ENCODE measurements at places on chromosomes 11 and 22.

DNA sequence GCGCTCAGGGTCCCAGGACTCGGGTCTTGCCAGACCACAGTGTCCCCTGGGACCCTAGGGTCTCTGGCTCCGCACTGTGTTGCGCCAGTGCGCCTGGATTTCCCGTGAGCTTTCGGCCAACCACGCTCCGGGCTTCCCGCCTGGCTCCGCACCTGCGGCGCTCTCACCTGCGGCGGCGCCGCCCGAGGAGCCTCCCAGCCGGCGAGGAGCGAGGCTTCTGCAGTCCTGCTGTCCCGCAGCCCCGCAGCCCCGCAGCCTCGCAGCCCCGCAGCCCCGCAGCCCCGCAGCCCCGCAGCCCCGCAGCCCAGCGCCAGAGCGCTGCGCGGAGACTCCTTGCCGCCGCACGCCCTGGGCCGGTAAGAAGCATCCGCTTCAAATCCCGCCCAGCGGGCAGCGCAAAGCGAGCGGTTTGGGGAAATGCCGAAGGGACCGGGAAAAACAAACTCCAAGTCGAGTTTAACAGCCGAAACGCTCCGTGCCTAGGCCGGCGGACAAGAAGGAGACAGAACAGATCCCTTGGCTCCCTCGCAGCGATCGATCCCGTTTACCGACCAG lies 939 bp downstream of the ALX4 start:
- H3K27ac ChIP-seq, result no peak overlapping the region
- peak overlapping the region; percentile 0 for H3K4me3 ChIP-seq
- peaks cover 8% of the 10 kb centered on the region for H3K4me1 ChIP-seq
- no peak for DNase-seq
- no peaks in the 10 kb centered on the region for H3K36me3 ChIP-seq

DNA sequence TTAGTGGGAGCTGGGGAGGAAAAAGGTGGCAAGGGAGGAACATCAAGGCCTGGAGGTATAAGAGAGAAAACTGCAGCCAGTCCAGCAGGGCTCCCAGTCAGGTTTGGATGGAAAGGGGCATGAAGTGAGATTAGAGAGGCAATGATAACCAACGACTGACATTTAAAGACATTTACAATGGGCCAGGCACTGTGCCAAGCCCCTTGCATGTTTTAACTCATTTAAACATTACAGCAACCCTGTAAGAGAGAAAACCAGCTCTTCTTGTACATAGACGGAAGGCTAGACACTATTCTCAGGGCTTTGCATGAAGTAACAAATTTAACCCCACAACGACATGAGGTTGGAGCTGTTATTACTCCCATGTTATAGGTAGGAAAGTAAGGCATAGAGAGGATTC lies 32.1 kb upstream of the PAK1 start:
- H3K27ac ChIP-seq, result no peak overlapping the region
- no peak overlapping the region for H3K4me3 ChIP-seq
- H3K4me1 ChIP-seq, result peaks cover 21% of the 10 kb centered on the region
- peak; percentile 37 for DNase-seq

GRCh38 chr22:19879643-19879991 lies 24.9 kb upstream of the GNB1L start:
- H3K27ac ChIP-seq, result no peak overlapping the region
- no peaks in the 10 kb centered on the region for H3K36me3 ChIP-seq
- no peak overlapping the region for H3K4me3 ChIP-seq
- peaks cover 41% of the 10 kb centered on the region for H3K4me1 ChIP-seq
- peak; percentile 30 for DNase-seq
- H3K27me3 ChIP-seq, result no peaks in the 10 kb centered on the region

- H3K27me3 ChIP-seq, result no peaks in the 10 kb centered on the region
- no peak overlapping the region for H3K27ac ChIP-seq
- peak; percentile 87 for DNase-seq
- no peak overlapping the region for H3K4me3 ChIP-seq
Observed at GRCh38 chr11:74683279-74683871, 47.9 kb downstream of the CHRDL2 start.

DNA sequence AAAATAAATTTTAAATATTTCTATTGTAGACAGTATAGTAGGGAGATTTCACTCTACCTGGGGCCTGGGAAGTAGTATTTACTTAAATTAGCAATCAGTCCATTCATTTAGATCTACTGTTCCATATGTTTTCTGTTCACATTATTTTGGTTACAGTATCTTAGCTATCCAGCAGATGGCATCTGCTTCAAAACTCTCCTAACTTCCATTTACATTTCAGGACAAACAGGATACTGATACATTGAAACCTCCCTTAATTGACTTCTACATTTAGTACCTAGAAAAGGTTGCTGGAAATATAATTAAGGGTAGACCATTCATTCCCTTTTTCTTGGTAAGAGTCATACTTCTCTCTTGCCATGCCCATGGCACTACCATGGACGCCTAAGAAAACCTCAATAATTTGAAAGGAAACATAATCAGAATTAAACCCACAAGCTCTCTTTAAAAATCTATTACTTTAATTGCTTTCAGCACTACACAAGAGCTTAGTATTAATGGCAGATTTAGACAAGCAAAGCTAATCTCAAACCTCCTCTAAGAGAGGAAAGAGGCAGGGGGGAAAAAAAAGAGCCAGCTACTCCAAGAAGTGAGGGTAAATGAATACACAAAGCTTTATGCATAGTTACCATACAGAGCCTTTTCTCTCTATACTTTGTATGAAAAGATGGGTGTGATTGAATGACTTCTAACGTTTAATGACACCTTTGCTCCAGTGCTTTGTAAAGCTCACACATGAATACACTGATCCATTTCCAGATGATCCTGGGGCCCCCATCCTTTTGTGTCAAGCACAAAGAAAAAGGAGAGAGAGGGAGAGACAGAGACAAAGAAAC lies 131.2 kb upstream of the MTMR2 start:
- H3K27me3 ChIP-seq, result no peaks in the 10 kb centered on the region
- peaks cover 5% of the 10 kb centered on the region for H3K36me3 ChIP-seq
- H3K4me3 ChIP-seq, result no peak overlapping the region
- DNase-seq, result peak; percentile 38

GRCh38 chr22:43343262-43343669 lies at the start of gene SCUBE1:
SCUBE1 (minus strand) TSS chr22:43343372; CDS start chr22:43343261, 111 bp downstream.
- no peaks in the 10 kb centered on the region for H3K36me3 ChIP-seq
- no peaks in the 10 kb centered on the region for H3K27me3 ChIP-seq
- peaks cover 6% of the 10 kb centered on the region for H3K4me1 ChIP-seq
- no peak within 1 kb of the TSS for H3K4me3 ChIP-seq
- no peak within 1 kb of the TSS for H3K27ac ChIP-seq

- no peak overlapping the region for H3K27ac ChIP-seq
- H3K4me3 ChIP-seq, result no peak overlapping the region
- no peak for DNase-seq
- no peaks in the 10 kb centered on the region for H3K27me3 ChIP-seq
- no peaks in the 10 kb centered on the region for H3K4me1 ChIP-seq
- H3K36me3 ChIP-seq, result no peaks in the 10 kb centered on the region
Observed at GRCh38 chr22:46589141-46589748, 30.9 kb upstream of the GRAMD4 start.

- no peak overlapping the region for H3K27ac ChIP-seq
- H3K4me1 ChIP-seq, result no peaks in the 10 kb centered on the region
- H3K4me3 ChIP-seq, result no peak overlapping the region
- peak; percentile 44 for DNase-seq
- no peaks in the 10 kb centered on the region for H3K36me3 ChIP-seq
Observed at GRCh38 chr22:50553310-50553709, 7.6 kb downstream of the KLHDC7B start.

DNA sequence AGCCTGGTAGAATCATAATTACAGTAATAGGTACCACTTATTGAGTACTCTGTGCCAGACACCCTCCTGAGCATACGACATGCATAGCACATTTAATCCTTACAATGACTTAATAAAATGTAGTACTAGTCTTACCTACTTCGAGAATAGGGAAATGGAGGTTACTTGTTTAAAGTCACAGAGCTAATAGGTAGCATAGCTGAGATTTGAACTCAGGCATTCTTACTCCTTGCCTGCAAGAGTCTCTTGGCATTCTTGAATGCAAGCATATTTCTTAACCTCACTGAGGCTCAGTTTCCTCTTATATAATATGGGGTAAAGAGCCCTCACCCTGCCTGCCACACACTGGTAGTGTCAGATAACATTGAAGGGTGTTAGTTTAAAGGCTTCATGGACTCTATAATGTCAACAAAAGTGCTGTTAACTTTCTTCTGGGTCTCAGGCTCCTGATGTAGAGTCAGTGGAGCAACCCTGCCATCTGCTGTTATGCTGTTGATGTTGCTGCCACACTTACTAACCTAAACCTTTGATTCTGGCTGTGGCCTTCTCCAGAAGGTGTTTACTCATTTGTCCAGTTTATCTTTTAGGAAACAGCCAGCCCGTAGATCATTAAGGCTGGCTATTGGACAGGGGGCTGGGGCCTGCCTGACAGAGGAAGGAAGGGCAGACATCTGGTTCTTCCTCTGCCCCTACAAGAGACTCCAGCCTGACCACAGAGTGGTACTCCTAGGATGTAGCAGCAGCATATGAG lies 18.9 kb downstream of the LIMK2 start:
- H3K4me3 ChIP-seq, result no peak overlapping the region
- H3K36me3 ChIP-seq, result no peaks in the 10 kb centered on the region
- H3K4me1 ChIP-seq, result peaks cover 22% of the 10 kb centered on the region
- peak; percentile 37 for DNase-seq
- no peak overlapping the region for H3K27ac ChIP-seq

GRCh38 chr22:40276996-40277823 lies 69.1 kb upstream of the ADSL start:
- no peak for DNase-seq
- H3K27ac ChIP-seq, result no peak overlapping the region
- H3K4me1 ChIP-seq, result no peaks in the 10 kb centered on the region
- H3K4me3 ChIP-seq, result peak overlapping the region; percentile 59

DNA sequence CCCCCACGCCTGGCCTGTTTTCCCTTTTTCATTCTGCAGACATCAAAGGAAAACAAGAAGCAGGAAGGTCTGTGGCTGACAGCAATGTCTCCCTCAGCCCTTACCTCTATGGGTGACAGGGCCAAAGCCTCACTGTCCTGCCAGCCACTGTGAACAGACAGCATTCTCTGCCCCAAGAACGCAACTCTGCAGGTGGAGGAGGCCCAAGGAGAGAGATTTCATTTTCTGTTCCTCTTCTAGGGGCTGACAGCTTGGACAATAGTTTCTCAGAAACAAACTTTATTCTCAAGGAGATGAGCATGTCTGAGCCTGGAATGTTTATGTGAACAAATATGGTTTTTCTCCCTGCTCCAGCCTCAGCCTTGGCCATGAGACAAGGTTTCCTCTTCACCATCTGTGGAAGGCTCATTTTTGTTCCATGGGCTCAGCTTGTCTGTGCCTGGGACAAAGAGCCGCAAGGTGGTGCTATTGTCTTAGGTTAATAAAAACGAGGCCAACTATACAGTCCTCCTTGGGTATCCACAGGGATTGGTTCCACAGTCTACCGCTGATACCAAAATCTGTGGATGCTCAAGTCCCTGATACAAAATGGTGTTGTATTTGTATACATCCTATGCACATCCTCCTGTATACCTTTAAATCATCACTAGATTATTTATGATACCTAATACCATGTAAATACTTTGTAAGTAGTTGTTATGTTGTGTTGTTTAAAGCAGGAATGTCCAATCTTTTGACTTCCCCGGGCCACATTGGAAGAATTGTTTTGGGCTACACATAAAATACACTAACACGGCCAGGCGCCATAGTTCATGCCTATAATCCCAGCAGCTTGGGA lies 5.8 kb downstream of the PIWIL3 start:
- H3K4me1 ChIP-seq, result no peaks in the 10 kb centered on the region
- no peak overlapping the region for H3K4me3 ChIP-seq
- H3K27me3 ChIP-seq, result no peaks in the 10 kb centered on the region
- H3K27ac ChIP-seq, result no peak overlapping the region
- H3K36me3 ChIP-seq, result no peaks in the 10 kb centered on the region

GRCh38 chr11:26410706-26411366 lies 78.9 kb downstream of the ANO3 start:
- H3K27ac ChIP-seq, result no peak overlapping the region
- no peak overlapping the region for H3K4me3 ChIP-seq
- H3K4me1 ChIP-seq, result no peaks in the 10 kb centered on the region

DNA sequence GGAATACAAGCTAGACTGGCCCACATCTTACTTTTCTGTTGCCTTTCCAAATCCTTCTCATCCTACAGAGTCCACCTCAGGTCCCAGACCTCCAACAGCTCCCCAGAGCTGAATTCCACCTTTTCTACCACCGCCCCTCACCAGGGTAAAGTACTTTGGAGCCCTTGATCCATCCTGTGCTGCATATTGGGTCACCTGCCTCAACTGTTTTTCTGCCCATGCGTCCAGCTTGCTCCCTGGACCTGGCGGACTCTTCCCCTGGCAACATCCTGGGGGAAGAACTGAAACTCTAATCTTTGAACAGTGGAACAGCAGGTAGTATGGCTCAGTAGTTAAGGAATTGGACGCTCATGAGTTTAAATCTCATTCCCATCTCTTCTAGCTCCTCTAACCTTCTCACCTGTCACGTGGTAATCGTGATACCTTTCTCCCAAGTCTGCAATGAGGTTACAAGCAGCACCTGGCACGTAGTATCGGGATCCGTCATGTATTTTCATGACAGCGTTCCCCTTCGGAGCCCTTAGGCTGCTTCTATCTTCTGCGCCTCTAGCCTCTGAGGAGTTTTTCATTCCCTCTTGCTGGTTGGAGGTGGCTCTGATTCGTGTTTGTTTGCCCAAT lies 98.1 kb downstream of the CEP164 start:
- H3K27me3 ChIP-seq, result no peaks in the 10 kb centered on the region
- H3K36me3 ChIP-seq, result no peaks in the 10 kb centered on the region
- peaks cover 10% of the 10 kb centered on the region for H3K4me1 ChIP-seq

Data from SK-N-SH (cell line).